Activated CD4-positive, alpha-beta T cell treated with anti-CD3 and anti-CD28 coated beads, Interleukin-2, amount 10 ng/mL, durations not matched to agents 24 days and 14 days (primary cell): ENCODE measurements at places on chromosomes 1 and 21.

GRCh38 chr1:215111916-215112315 lies 29.4 kb downstream of the KCNK2 start:
- DNase-seq, result no peak

GRCh38 chr1:43321331-43321891 lies 16.2 kb upstream of the MPL start:
- no peak for DNase-seq

GRCh38 chr1:82377201-82377884 lies 576.6 kb downstream of the ADGRL2 start:
- no peak for DNase-seq

DNA sequence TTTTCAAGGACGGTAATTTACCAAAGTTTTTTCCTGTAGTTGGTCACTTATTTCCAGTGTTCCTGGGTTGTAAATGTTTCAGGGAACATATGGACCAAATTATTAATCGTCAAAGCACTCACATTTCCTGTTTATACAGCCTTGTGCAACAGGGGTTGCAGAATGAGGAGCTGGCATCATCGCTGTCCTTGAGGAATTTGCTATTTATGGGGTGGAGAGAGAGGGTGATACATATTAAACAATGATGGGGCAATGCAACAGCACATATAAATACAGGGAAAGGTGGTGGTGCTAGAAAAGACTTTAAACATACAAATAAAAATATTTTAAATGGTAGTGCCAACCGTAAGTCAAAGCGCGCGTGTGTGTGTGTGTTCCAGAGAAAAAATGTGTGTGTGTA lies 369.8 kb downstream of the NPHP4 start:
- no peak for DNase-seq

- DNase-seq, result no peak
Measured at GRCh38 chr1:220655509-220655908, 34.7 kb upstream of the C1orf115 start.

DNA sequence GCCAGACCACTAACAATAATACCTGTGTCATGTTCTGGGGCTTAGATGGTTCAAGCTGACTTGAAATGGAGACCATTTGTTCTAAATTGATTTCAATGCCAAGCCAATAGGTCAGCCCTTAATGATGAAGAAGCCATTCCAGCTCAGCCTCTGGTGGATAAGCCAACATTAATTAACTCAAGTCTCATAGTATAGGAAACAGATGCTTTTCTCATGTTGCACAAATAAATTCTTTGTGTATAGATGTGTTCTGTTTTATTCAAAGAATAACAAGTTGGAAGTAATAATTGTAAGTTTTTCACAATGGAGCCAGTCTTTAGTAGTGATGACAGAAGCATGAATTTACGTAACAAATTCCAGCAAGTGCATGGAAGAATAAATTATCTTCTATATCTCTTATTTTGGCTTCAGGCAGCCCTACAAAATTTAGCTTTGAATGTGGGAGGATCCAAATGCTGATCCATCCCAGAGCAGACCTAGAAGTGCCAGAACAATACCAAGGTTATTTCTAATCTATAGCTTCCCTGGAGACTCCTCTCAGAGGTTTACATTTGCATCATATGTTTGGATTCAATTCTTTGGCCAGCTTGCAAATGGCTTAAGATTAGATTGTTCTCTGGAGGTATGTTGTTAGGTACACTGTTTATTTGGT lies 42.2 kb upstream of the C1orf105 start:
- DNase-seq, result no peak

GRCh38 chr21:33348706-33349105 lies 23.9 kb downstream of the IFNAR1 start:
- DNase-seq, result no peak

GRCh38 chr1:191065771-191066170 lies 588.1 kb upstream of the BRINP3 start:
- no peak for DNase-seq

DNA sequence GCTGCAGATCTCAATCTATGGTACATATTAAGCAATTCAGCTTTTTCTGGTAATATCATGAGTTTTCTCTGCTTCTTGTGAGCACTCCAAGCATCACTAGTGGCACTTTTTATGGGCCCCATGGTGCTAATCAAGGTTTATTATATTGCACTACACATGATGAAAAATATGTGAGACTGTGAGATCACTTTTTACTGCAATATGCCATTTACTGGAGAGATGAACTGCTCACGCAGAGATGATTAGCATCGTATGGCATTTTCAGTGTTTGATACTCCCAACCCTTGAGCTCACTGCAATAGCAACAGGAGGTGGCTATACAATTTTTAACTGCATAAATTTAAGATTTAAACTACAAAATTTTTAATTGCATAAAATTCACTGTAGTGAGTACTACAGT lies 8.7 kb upstream of the KCNK1 start:
- no peak for DNase-seq

GRCh38 chr1:225554216-225554812 lies 98.6 kb downstream of the ENAH start:
- no peak for DNase-seq
